Femur (tissue), 1 donor: ENCODE measurements at places on chromosomes 5 and 9.

DNA sequence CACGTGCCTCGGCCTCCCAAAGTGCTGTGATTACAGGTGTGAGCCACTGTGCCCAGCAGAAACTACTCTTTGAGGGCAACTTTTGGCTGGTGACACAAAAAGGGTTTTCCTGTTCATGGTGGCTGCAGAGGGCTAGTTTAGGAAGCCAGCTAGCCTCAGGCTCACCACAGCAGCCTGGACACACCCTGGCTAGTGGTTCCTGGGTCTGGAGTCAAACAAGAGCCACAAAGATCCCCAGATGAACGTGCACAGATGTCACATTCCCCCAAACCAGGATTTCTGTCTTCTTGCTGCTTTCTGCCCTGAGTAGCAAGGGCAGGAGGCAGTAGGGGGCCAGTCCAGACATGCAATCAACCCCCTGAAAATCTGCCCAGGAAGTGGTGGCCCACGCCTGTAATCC lies 6.8 kb downstream of the HBEGF start:
- no peak for DNase-seq

DNA sequence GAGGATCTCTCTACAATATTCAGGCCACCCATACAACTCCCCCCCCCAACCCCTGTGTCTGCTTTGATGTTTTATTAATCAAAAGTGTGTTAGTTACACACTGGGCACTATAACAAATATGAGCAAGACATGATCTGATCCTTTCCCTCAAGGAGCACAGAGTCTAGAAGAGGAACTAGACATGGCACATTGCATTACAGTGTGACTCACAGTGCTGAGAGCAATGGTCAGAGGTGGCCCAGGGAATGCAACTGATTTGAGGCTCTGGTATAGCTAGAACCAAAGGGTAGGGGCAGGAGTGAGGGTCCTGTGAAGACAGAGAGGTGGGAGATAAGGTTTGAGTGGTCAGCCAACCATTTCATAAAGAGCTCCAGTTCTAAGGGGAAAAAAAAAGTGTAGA lies 539.2 kb downstream of the ACTL7B start:
- no peak for DNase-seq

GRCh38 chr5:174348311-174348981 lies 302.9 kb downstream of the NSG2 start:
- DNase-seq = peak; percentile 64

- DNase-seq = no peak
These were observed 1.7 kb upstream of the TMEM267 start for GRCh38 chr5:43485406-43485805.

- DNase-seq = peak; percentile 62
These were observed 829.6 kb upstream of the ZNF608 start for GRCh38 chr5:125575891-125576505.
